Suppressor macrophage treated with lipopolysaccharide for 4 hours (primary cell): ENCODE measurements at places on chromosomes 5 and 9.

- DNase-seq = peak; percentile 47
Observed at GRCh38 chr9:5518171-5518936, 8.0 kb downstream of the PDCD1LG2 start.

- DNase-seq = no peak
Observed at GRCh38 chr5:97888439-97888838, 705.4 kb upstream of the RIOK2 start.

DNA sequence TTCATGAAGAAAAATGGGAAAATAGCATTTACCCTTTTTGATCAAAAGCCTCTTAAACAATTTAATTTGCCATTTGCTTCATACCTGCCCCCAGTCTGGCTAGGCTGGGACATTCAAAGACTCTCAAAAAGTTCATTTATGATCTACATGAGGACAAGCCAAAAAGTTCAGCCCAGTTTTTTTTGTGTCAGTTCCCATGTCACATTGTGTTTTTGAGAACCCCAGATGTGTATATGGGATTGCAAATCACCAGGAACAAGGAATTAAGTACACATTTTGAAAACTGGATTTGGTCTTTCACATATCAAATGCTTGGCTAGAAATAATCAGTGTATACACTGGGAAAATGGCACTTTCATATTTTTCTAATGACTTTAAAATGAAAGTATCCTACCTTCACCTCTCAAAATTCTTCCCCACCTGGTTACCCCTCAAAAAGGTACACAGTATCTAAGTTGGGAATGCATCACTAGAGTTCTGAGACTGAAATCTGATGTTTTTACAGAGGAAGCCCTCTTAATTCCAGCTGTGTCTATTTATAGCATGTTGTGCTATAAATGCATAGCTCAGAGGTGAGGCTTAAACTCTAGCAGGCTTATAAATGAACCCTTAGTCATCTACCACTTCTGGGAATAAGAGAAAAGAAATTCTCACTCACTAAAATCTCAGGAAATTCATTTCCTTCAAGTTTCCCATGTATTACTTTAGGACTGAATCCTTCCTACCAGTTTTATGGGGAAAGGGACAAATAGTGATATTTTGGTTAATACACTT, 9.3 kb downstream of the STOM start:
- DNase-seq = no peak

DNA sequence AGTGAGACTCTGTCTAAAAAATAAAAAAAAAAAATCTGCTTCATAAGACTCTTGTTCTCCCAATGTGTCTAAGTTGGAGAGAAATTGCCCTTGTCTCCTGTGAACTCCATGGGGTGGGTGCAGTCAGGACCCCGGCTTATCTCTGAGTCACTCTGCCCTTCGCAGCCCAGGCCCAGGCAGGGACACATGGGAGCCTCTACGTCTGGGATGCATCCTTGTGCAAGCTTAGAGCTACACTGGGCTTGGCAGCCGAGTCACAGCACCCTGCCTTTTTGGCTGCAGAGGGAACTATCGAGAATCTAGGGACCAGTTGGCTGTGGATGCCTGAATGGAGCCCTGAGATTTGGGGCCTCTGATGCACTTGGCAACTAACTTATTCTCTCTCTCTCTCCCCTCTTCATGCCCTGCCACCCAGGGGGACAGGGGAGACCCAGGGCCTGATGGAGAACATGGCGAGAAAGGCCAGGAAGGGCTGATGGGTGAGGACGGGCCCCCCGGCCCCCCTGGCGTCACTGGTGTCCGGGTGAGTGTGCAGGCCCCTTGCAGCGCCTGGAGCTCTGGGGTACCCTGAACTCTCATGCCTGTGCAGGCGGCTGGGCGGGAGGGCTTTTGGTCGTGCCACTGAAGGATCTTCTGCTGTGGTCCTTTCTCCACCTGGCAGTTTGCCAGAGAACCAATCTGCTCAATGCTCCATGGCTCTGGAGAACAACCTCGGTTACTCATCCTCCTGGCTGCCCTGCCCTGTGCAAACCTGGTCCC, 47.5 kb upstream of the ORM1 start:
- DNase-seq = no peak

DNA sequence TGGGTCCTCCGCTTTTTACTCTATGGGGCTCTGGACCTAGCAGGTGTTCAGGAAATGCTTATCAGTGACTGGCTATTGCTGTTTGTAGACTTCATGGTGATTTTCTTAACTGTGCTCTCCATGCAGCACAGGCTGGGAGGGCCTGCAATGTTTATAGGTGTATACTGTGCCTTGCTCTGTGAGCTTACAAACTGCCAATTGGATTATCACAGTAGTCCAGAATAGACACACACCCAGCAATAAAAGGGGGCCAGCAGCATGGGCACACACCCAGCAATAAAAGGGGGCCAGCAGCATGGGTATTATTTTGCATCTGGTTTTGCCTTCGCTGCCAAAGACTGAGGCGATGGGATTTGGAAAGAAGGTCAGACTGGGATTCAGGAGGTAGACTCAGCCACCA, 100.0 kb downstream of the CRB2 start:
- DNase-seq = no peak

GRCh38 chr5:130092991-130093390, 188.7 kb downstream of the CHSY3 start:
- DNase-seq = no peak

DNA sequence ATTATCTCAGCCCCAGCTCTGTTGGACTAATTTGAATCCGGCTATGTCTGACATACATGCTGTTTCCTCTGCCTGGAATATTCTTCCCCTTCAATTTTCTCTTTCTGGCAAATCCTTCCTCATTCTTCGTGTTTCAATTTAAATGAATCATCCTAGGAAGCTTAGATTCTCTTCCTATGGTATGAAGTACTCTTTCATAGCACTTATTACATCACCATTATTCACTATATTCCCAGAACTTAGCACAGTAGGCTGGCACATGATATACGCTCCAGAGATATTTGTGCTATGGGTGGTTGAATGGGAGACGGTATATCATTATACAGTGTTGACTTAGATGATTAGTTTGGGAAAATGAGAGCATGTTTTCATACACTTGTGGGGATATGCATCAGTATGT, 91.0 kb upstream of the JAK2 start:
- peak; percentile 58 for DNase-seq

DNA sequence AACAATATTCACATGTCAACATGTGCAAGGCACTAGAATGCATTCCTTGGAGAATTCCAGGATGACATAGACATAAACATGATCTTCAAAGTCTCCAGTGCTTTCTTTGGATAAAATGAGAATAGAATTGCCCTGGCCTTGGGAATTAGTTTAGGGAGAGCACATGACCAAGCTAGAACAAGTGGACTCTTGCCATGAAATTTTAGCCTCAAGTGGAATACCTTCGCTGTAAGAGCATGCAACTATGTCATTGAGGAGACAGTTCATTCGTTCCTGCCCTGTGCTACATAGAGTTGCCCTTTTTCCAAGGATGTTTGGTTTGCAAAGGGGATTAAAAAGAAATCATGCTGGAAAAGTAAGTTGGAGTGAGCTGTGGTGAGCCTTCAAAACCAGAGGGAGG, 42.7 kb downstream of the ZFAND5 start:
- no peak for DNase-seq

DNA sequence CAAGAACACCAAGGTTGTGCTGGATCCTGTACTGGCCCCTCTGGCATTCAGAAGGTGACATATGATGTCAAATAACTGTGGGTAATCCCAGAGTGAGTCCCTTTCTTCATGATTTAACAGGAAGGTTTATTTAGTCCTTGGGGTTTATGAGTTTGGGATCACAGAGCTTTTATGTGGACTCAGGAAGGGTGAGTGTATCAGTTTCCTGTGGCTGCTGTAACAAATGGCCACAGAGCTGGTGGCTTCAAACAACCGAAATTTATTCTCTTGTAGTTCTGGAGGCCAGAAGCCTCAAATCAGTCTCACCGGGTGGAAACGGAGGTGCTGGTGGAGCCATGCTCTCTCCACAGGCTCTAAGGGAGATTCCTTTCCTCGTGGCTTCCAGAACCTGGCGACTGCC, 157.7 kb downstream of the MELK start:
- DNase-seq = no peak

GRCh38 chr5:65026816-65027548, 258.3 kb downstream of the CWC27 start:
- no peak for DNase-seq

DNA sequence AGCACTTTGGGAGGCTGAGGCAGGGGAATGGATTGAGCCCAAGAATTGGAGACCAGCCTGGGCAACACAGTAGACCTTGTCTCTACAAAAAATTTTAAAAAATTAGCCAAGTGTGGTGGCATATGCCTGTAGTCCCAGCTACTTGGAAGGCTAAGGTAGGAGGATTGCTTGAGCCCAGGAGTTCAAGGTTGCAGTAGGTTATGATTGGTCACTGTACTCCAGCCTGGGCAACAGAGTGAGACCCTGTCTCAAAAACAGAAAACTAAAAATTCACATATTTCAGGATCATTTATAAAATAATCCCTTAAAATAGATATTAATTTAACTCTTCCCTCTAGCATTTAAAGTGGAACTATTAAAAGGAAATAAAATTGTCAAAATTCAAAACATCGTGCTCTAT, 3.4 kb downstream of the FCHO2 start:
- DNase-seq = no peak

DNA sequence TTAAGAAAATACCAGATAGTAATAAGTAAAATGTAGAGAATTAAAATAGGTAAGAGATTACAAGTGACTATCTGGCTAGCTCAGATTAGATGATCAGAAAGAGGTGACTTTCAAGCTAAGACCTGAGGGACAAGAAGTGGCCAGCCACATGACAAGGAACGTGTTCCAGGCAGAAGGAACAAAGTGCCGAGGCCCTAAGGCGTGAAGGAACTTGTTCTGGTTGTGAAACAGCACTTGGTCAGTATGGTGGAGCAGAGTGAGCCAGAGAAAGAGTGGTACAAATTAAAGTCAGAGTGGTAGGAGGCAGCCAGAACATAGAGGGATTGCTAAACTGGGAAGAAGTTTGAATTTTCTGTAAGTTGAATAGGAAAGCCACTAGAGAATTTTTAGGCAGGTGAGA, 73.6 kb downstream of the ADRB2 start:
- no peak for DNase-seq

- DNase-seq = no peak
Observed at GRCh38 chr5:68891718-68892117, 202.1 kb upstream of the SLC30A5 start.

DNA sequence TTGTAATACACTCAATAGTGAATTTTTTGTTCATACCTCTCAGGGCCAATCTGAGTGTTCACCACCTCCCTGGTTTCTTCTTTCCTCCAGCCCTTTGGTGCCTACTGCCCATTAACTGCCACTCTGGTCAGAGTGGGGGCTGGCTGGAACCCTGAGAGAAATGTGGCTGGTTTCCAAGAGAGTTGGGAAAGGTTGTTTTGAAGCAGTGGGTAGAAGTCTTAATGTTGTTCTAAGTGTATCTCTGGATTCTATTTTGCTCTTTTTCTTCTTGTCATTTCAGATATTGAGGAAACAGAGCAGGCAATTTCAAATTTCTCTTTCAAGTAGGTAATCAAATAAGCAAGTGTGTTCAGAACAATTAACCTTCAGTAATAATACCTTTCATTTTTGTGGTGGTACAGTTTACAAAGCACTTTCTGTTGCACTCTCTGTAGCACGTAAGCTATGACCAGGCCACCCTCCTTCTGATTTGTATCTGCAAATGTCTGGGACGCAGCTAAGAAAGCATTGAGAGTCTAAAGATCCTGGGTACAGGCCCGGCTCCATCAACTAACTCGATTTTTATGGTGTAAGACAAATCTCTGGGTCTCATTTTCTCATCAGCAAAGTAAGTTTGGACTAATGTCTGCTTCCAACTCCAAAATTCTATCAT, 8.4 kb downstream of the SLC1A3 start:
- no peak for DNase-seq

- no peak for DNase-seq
Observed at GRCh38 chr9:104971511-104971910, 43.6 kb upstream of the ABCA1 start.

- DNase-seq = no peak
Observed at GRCh38 chr9:135345775-135346433, 133.7 kb upstream of the PPP1R26 start.

- no peak for DNase-seq
Observed at GRCh38 chr5:119274030-119274766, 81.6 kb upstream of the TNFAIP8 start.

DNA sequence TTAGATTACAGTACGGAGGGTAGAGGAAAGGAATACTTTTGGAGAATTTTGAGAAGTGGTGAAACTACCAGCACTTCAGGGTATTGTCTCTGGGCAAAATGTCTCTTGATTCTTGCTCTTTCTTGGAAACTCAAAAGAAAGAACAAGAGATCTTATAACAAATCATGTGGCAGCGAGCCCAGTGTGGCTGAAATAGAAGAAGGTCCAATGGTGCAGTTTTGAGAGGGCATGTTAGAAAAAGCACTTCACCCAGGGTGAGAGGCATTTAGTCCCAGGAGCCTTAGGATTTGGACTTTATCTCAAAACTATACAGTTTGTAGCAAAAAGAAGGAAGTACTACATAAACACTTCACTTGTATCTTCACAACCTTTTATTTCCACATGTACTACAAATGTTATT, 39.4 kb downstream of the NNT start:
- DNase-seq = no peak

DNA sequence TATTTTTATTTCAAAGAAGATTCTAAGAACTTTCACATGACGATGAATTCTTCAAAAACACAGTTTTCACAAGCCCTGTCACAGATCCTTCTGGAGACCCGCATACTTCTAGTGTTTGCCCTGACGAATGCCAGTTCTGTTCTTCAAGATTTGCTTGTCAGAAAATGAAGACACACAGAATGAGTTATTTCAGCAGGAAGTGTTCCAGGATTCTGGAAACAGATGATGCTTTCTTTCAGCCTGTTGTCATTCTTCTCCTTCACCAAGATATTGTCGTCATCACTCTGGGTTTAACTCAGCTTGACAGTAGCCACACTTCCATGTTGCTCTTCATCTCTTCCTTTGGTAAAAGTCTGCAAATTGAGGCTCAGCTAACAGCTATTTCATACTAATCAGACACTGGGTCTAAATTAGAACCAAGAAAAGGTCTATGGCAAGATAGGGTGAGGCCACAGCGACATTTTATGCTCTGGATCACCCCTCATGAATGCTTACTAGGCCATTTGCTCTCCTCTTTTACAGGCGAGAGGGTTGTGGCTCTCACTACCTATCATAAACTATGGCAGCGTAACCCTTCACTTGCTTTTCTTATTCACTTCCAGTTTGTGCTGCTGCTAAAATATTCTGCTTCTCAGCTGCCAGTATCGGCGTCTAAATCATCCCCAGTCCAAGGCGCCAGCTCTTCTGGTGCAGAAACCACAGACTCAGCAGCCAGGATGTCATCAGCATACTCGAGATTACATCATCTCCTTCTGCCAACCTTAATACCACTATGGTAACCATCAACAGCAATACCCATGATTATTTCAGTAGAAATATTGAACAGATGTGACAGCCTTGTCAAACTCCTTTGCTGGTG, 159.6 kb upstream of the TBCA start:
- peak; percentile 53 for DNase-seq
